Activated CD4-positive, alpha-beta T cell treated with anti-CD3 and anti-CD28 coated beads for 36 hours (primary cell): ENCODE measurements at places on chromosomes 5 and 9. TPM values are rescaled to one million over a fixed set of nuclear protein-coding genes. Genes with fewer than 3 reads are reported as not detected.

SLC12A7 gene
- 18.5 TPM for total RNA-seq

LPAR1 gene
- not detected for total RNA-seq

DNA sequence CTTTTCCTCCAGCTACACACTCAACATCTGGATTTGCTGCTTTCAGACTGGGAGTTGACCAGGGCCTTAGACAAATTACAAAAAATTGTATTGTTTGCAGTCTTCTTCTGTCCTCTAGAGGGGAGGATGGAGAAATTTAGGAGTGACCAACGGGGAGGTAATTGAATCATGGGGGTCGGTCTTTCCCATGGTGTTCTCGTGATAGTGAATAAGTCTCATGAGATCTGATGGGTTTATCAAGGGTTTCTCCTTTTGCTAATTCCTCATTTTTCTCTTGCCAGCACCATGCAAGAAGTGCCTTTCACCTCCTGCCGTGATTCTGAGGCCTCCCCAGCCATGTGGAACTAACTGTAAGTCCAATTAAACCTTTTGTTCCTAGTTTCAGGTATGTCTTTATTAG, 4.2 kb downstream of the IFNA8 start:
- no peak for DNase-seq
- H3K27me3 ChIP-seq, result peaks cover 5% of the 10 kb centered on the region
- no peak overlapping the region for H3K4me3 ChIP-seq
- H3K4me1 ChIP-seq, result no peaks in the 10 kb centered on the region
- H3K36me3 ChIP-seq, result no peaks in the 10 kb centered on the region
- H3K27ac ChIP-seq, result no peak overlapping the region

SPATA31A3 gene
- total RNA-seq, result not detected

MAMDC2 gene
- total RNA-seq, result not detected

- peaks cover 3% of the 10 kb centered on the region for H3K4me1 ChIP-seq
- DNase-seq, result no peak
- H3K27ac ChIP-seq, result no peak overlapping the region
- no peak overlapping the region for H3K4me3 ChIP-seq
- H3K36me3 ChIP-seq, result no peaks in the 10 kb centered on the region
Measured at GRCh38 chr9:121917375-121918335, 175.5 kb downstream of the TTLL11 start.
